ENCODE measurements at places on chromosomes 5 and 9.

GRCh38 chr5:83639911-83640310 is 80.7 kb downstream of the HAPLN1 start:
- no peak for DNase-seq

- no peak for DNase-seq
These were observed 359.1 kb upstream of the DAB2 start for GRCh38 chr5:39783756-39784421.

DNA sequence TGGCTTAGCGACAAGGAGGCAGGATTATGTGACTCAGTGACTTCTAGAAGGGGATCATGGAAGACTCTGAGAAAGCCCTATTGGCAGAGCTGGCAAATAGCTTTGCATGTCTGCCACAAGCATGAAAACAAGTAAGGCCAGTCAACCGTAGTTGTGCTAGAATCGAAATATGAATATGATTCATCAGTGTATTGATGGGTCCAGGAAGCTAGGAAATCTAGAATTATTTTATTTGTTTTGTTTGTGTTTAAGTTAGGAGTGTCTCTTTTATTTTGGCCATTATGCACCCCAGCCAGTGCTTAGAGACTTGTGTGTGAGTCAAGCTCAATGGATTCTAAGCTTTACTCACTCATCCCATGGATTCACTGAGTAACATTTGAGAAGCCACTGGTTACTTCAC is 3.8 kb upstream of the ITGA2 start:
- DNase-seq: no peak

DNA sequence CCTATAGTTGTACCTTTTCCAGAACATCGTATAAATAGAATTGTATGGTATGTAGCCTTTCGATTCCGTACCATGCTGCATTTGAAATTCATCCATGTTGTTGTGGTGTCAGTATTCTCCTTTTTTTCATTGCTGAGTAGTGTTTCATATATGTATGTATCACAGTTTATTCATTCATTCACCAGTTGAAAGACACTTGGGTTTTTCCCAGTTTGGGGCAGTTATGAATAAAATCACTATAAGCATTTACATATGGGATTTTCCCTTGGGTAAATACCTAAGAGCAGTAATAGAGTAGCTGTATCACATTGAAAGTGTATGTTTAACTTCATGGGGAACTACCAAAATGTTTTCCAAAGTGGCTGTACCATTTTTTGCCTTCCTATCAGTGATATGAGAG is 16.1 kb upstream of the FKTN start:
- no peak for DNase-seq

DNA sequence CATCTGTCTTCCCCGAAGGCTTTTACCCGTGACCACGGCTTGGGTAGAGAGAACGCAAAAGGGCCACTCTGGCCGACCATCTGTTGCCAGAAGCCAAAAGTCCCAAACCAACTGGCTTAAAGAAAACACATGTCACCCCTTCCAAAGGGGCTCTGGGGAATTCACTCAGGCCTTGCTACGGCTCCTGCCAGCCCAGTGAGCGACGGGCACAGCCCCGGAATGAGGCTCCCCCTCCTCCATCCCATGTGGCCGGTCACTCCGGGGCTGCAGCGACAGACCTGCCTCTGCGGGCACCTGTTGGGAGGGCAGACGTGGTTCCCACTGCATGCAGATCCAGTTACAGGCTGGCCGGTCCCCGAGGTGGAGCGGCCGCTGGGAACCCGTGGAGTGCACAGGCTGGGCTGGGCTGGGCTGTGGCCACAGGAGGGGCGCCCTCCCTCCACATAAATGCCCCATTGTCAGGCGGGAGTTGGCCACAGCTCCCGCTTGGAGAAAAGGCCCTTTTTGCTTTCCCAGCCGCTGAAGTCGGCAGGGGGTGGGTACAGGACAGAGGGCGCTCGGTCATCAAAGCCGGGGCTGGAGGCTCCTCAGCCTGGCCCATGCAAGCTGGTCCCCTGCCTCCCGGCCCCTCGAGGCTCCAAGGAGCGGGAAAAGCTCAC is 19.9 kb downstream of the NOTCH1 start:
- DNase-seq: no peak

DNA sequence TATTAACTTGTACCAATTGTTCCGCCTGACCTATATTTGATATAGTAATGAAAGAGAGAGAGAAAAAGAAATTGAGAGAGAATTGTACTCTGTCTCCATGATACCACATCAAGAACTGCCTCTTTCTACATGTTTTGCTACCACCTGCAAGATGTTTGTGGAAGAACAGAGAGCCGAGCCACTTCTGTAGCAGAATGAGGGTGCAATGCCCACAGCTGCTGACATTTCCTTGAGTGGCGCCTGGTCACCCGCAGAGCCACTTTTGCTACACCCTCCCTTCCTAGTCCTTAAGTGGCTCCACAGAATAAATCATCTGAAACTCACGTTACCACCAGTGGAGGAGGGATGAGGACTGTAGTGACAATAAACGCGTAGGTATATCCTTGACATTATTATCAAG is 17.1 kb upstream of the FAM81B start:
- no peak for DNase-seq

- no peak for DNase-seq
These were observed 196.7 kb downstream of the MPDZ start for GRCh38 chr9:13082796-13083195.

- no peak for DNase-seq
These were observed 271.5 kb downstream of the NR3C1 start for GRCh38 chr5:143131972-143132371.

GRCh38 chr5:90421136-90421535 is 11.6 kb upstream of the CETN3 start:
- DNase-seq: no peak

DNA sequence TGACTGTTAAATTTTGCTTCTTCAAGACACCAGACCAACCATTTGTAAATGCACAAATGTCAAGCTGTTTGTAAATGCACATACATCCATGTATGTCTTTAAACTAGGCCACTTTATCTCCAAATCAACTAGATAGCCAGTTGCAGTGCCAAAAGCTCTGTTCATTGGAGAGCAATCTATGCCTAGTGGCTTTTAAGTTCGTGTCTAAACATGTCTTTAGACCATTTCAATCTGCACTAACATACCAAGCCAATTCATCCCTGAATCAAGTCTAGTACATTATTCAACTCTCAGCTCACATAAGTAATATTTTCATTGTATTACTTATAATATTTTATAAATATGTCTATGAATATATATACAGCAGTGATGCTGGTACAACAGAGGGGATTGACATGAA is 985.9 kb downstream of the CDH18 start:
- no peak for DNase-seq

DNA sequence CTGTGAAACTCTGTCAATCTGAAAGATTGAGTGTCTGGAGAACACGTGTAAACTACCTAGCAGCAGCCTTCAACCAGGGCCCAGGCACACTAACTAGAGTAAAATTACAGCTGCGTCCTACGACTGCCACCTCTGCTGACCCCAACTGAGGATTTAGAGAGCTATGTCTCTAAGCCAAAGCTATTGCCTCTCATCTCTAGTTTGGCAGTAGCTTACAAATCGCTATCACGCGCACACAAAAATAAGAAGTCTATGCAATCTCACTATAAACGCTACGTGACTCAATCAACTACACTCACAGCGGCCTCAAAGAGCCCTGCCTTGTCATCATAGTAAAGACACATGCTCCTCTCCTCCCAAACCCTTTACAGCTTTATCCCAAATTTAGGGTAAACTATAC is 8.7 kb downstream of the PPP6C start:
- no peak for DNase-seq

GRCh38 chr5:92019376-92019990 is 636.4 kb upstream of the ARRDC3 start:
- DNase-seq: no peak

DNA sequence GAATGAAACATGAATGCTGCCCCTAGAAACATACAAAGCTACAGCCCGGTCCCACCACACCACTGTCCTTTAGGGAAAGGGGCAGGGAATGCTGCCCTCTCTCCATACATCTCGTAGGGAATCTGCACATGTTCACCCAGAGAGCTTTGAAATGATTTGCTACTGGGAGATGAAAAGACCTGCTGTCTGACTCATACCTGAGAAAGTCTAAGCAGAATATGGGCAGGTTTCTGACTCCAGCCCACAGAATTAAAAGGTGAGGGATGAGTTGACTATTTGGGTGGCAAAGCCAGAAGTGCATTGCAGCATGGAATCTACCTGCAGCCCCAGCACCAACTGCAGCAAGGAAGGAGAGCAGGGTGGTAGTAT is 297.9 kb downstream of the TLE1 start:
- DNase-seq: no peak

DNA sequence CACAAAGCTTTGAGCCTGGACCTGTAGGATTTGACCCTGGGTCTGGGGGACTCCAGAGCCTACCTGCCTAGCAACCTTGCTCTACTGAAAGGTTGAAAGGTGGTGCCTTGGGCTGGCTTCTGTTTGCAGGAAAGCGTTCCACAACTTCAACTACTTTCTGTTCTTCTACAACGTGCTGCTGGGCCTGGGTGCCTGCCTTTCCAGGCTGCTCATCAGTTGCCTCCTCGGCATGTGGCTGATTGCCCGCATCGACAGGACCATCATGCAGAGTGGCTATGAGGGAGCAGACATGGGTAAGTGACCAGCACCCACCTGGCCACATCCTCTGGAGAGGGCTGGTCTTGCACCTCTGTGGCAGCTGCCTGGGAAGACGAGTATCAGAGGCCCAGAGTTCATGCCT is 13.6 kb upstream of the CCDC180 start:
- no peak for DNase-seq

DNA sequence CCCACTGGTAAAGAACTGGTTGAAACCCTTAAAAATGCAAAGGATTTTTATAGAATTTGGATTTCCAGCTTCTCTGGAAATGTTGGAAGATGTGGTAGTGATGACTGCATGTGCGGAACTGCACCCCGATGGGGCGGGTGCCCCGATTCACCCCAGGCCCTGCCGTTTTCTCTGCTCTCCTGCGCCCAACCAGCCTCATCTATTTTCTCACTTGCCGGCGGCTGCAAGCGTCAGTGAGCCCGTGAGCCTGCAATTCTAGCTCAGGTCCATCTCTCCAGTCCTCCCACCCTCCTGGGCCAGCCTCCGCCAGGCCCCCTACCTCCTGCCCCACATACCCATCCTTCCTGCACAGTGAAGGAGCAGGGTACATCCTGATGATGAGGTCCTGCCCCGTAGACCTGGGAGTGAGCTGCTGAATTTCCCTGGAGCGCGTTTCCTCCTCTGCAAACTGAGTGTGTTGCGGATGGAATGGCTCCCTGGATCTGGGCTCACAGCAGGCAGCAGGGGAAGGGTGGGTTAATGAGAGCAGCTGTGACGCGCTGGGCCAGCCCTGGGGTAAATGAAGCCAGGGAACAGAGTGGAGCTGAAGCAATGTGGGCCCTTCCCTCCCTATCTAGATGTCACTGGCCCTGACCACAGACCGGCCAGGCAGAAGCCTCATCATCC is 45.9 kb upstream of the PHYKPL start:
- DNase-seq: no peak

DNA sequence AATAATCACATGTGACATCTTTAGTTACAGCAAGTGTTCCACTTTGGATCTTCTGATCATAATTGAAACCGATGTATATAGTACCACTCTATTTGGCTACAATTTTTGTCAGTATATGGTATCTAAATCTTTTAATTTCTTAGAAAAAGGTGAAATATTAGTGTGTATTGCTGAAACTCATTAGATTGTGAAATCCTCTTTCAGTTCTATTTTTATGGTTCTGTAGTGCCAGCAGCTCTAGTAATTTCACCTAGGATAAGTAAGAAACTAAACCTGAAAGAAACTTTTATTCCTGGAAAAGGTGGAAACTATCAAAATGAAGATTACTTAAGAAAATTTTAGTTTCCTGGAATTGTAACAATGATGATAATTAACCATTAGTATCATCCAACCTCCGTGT is 370.9 kb downstream of the NNT start:
- DNase-seq: no peak

- no peak for DNase-seq
These were observed 561.2 kb upstream of the C9orf72 start for GRCh38 chr9:28134446-28134976.

- no peak for DNase-seq
These were observed 40.9 kb upstream of the FABP6 start for GRCh38 chr5:160188141-160189015.

DNA sequence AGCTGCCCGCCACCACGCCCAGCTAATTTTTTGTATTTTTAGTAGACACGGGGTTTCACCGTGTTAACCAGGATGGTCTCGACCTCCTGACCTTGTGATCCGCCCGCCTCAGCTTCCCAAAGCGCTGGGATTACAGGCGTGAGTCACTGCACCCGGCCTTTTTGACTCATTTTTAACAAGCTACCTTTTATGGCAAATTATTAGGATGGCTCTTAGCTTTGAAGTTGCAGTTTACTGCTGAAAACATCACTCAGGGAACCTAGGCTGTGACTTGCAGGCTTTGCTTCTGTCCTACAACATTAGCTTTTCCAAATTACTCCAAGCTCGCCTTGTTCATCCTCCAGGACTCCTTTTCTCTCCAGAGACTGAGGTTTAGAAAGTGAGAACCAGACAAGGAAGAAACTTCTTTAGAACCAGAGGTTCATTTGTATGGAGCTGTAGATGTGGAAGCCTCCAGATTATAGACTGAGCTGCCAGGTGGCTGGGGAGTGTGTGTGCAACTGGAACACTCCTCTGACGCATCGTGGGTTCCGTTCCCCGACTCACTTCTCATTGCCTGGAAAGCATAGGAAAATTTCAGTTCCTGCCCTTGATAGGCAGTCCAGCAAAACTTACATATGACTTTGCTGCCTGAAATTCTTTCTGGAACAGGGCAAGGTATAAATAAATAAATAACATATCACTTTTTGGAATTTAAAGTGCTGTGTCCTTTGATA is 23.8 kb upstream of the SPTAN1 start:
- no peak for DNase-seq

DNA sequence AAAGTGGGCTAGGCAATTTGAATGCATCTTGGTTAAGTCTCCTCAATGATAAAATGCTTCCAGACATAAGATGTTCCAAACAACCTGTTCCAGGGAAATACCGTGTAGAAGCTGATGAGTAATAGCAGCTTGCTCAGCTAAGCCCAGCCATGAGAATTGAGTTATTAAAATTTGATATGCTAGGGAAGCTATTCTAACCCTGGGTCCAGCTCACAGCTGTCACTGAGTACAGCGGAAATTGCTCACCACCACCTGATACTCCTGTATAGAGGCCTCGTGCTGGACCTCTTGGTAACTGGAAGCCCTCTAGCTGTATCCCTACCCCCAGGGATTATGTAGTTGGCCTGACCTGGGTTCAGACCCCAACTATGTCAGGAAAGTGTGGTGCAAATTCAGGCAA is 521.3 kb upstream of the TRPC7 start:
- no peak for DNase-seq

- no peak for DNase-seq
These were observed 12.9 kb upstream of the ACTBL2 start for GRCh38 chr5:57495285-57496086.

- no peak for DNase-seq
These were observed at the start of gene IQGAP2 for GRCh38 chr5:76402886-76403765. IQGAP2 (plus strand) TSS chr5:76403285; CDS start chr5:76403546, 261 bp downstream.

DNA sequence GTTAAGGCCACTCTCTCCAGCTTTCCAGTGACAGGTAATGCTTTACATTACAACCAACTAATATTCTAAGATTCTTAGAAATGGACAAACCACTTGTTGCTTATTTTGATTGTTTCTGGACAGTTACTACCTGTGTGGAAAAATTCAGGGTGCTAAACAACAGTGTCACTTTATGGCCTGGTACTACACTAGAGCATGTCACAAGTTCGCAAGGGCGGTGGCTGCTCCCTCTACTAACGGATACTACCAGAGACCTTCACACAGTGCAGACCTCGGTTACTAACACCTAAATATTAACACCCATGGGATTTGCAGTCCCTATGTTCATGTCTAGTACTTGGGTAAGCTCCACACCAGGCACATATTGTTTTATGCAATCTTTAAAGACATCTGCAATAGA is 13.4 kb downstream of the HMGXB3 start:
- DNase-seq: no peak

GRCh38 chr9:137237759-137238726 is 3.0 kb upstream of the TUBB4B start:
- no peak for DNase-seq
